ENCODE measurements at places on chromosomes 5 and 9.

GRCh38 chr9:124011460-124012301 is at the start of gene LHX2:
LHX2 (plus strand) TSS chr9:124011768; CDS start chr9:124012349, 581 bp downstream.
- no peak for DNase-seq

- DNase-seq = no peak
These were observed 6.4 kb downstream of the SWI5 start for GRCh38 chr9:128282500-128282899.

DNA sequence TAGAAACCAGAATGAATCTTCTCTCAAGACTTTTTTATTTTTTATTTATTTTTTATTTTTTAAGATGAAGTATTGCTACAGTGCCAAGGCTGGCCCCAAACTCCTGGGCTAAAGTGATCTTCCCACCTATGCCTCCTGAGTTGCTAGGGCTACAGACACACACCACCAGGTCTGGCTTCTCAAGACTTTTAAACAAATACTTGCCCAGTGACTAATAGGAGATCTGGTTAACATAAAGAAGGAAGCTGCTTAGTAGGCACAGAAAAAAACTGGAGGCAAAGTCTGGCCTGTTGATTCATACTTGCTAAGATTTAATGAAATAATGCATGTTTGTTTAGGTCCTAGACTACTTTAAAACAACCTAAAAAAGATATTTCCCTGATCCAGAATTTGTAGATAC is 43.8 kb downstream of the SLC38A9 start:
- DNase-seq = no peak

GRCh38 chr9:91775011-91775707 is 174.9 kb downstream of the ROR2 start:
- peak; percentile 50 for DNase-seq

DNA sequence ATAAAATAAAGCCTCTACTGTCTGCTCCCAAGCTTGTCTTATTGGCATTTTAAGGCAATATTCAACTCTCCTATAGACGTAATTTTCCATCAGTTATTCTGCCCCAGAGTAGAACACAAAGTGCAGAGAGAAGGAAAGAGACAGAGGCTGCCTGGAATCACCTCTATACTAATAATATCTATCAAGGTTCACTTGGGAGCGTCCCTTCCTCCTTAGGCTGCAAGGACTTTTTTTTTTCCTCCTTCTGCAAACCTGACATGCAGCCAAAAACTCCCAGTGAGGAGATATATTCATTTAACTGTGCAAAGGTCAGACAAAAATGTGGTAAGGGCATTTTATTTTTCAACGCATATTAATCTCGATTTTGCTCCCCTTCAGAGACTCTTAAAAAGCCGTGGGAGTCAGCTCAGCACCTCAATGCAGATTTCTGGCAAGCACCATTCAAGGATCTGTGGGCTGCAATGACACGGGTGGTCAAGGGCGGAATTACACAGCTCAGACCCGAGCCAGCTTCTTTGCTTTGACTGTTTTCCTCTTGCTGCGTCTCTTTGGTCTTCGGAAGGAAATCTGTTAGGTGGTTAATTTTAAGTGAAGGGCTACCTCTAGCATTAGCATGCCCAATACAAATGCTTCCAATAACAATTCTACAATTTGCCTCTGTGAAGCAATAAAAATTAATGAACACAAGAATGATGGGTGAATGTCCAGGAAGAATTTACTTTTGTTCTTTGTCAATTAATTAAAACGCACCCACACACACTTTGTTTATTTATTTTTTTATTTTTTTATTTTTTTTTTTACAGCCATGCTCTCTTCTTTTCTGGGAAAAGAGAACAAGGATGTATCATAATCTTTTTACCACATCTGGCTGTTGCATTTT is 587.7 kb upstream of the GRAMD2B start:
- no peak for DNase-seq

DNA sequence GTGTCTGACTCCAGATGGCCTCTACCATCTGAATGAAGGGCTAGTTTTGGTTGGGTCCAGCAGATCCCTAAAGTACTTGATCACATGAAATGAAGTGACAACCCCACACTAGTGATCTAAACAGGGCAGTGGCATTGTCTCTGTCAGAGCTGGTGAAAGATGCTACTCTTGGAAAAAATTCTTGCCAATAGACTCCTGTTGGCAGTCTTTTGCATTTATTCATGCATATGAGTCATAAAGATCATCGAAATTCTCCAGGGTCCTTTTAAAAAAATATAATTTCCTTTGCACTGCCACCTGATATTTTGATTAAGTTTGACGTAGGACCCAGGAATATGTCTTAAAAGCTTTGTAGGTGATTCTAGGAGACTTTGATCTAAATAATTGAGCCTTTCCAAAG is 135.1 kb upstream of the ELL2 start:
- no peak for DNase-seq

GRCh38 chr5:135213466-135214239 is 179.6 kb upstream of the PITX1 start:
- no peak for DNase-seq

DNA sequence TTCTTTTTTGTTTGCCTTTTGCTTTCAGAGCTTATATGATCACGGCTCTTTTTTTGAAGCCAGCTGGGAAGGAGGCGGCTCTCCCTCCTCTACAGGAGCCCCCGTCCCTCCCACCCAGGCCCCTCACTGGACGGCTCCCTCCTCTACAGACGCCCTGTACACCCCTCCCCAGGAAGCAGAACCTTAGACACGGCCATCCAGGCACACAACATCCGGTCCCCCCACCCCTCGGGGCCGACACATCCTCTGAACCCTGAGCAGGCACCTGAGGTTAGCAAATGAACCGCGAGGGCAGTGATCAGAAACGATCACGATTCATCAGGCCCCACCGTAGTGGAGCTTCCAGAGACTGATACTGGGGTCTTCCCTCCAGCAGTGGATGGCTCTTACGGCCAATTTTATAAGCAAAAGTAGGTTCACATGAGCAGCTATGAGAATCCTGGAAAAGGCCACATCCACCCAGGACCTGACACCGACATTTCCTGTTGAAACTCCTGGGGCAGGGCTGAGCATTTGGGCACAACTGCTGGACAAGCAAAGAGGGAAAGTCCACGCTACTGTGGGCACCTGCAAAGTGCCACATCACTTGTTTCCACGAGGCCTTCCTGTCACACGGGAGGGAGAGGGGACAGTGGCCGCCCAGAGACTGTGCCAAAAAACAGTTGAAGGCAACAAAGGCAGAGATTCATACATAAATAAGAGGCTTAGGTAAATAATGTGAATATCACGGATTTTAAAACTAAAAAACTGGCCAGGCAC is 78.9 kb downstream of the SEMA4D start:
- peak; percentile 63 for DNase-seq

DNA sequence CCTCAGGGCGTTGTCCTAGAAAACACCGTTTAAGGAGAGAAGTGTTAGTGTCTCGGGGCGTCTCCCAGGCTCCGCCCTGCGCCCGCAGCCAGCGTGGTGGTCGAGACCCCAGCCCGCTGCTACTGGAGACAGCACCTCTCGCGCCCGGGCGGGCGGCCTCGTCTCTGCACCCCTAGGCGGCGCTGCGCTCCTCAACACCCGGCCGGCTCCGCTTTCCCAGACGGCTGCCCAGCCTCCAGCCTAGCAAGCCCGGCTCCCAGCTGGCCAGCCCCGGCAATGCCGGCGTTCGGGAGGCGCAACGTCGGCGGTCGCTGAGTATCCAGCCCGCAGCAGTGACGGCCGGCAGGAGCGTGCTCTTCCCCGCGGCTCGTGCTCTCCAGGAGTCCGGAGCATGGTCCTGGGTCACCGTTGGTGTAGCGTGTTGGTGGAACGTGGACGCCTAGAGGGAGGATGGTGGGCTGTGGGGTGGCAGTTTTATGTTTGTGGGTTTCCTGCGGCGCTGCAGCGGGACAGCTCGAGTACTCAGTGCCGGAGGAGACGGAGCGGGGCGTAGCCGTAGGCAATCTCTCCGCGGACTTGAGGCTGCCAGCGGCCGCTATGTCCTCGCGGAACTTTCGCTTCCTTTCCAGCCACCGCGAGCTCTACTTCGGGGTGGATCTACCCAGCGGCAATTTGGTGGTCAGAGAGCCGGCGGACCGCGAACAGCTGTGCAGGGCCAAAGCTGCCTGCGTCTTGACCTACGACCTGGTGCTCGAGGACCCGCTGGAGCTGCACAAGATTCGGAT is 536 bp downstream of the PCDHAC1 start:
- DNase-seq = no peak

DNA sequence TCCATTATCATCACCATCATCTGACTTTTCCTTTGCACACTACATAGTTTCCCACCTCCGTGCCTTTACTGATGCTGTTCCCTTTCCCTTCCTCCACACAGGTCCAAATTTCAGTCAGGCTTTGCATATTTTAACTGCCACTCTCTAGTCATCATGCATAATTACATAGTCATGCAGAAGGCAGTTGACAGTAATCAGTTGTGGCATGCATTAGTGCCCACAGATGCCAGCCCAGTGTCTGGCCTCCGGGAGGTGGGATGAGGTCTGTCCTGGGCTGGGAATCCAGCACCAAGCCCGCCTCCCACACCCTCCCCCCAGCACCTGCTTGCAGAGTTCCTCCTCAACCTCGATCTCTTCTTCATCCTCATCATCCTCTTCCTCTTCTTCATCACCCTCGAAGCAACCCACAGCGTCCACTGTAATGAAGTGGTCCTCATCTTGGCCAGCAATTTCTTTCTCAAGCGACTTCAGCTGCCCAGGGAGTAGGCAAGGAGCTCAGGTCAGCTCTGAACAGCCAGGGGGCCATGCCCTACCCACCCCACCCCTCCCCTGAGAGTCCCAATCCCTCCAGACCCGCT is 8.8 kb downstream of the BBLN start:
- no peak for DNase-seq

- DNase-seq = no peak
These were observed 10.5 kb upstream of the SCGB3A1 start for GRCh38 chr5:180601591-180602480.

- no peak for DNase-seq
These were observed 10.4 kb downstream of the TAF11L12 start for GRCh38 chr5:17620627-17621026.

GRCh38 chr5:16552666-16553343 is 64.0 kb downstream of the RETREG1 start:
- DNase-seq = peak; percentile 29

DNA sequence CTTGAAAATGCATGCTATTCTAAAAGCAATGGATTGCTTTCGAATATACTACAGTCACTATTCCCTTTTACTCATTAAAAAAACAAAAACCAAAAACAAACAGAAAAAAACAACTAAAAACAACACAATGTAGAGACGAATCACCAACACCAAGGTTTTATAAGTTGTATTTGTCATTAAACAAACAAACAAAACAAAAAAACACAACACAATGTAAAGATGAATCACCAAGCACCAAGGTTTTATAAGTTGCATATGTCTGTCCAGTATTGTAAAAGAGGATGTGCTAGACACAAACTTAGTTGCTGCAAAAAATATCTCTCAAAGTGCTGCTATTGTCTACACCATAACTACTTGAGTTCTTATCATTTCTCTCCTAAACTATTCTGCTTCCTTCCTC is 1269.2 kb downstream of the EFNA5 start:
- no peak for DNase-seq

- DNase-seq = no peak
These were observed 10.9 kb downstream of the ZNF622 start for GRCh38 chr5:16454686-16455085.

GRCh38 chr5:33537240-33537639 is 96.5 kb downstream of the TARS1 start:
- no peak for DNase-seq

- no peak for DNase-seq
These were observed 201.9 kb downstream of the ARHGAP26 start for GRCh38 chr5:142972064-142972570.

DNA sequence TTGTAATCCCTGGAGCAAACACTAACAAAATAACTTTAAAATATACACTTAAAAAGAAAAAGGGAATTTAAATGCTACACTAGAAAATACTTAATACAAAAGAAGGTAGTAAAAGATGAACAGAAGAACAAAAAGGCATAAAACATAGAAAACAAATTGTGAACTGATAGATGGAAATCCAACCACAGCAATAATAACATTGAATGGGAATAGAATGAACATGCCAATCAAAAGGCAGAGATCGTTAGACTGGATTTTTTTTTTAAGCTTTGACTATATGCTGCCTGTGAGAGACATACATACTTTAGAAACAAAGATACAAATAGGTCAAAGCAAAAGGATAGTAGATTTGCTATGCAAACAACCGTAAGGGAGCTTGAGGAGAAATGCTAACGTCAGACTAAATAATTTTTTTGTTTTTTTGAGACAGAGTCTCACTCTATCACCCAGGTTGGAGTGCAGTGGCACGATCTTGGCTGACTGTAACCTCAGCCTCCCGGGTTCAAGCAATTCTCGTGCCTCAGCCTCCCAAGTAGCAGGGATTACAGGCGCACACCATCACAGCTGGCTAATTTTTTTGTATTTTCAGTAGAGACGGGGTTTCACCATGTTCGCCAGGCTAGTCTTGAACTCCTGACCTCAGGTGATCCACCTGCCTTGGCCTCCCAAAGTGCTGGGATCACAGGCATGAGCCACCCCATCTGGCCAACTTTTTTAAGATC is 6.5 kb downstream of the ABO start:
- no peak for DNase-seq

GRCh38 chr5:1005904-1006655 is 2.5 kb upstream of the NKD2 start:
- DNase-seq = no peak

DNA sequence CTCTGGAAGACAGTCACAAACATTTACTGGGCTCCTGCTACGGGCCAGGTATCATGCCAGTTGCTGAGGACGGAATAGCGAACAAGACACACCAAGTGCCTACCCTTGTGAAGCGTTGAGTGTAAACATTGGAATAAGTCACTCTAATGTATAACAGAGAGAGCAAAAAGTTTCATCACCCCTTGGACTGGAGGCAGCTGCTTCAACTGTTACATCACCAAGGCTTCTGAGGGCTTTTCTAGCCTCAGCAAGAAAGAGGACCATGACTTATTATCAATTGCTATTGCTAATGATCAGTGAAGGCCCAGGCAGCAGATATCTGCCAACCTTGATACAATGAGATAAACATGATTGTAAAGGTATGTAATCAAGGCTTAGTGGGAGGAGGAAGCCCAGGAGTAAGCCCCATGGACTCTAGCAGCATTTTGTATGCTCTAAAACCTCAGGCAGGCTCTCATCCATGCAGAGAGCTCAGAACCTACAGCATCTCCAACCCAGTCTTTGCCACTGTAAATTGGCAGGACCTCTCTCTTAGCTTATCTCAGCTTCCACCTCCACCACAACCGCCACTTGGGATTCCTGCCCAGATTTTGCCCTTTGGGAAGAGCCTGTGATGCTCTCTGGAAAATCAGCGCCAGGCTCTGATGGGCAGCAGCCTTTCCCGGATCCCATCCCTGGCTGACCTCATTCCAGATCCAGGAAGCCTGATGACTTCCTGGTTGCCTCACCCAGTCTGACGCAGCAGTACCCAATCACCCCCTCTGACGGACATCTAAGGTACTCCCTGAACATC is 54.5 kb downstream of the ADAM19 start:
- no peak for DNase-seq

DNA sequence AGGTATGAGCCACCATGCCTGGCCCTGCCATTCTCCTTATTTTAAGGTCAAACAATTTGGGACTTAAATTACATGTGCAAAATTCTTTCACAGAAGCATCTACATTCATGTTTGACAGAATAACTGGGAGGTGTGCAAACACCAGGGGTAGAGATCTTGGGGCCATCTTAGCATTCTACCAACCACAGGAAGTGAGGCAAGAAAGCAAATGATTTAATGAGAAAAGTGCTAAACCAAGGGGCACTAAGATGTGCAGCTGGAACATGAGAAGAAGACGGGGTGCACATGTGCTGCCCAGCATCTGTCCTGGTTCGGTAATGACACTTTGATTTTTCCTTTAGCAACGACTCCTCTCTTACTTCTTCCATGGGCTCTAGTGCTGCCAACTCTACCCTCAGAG is 1.2 kb upstream of the F12 start:
- no peak for DNase-seq
